ENCODE measurements at places on chromosomes 7 and 10. TPM values are rescaled to one million over a fixed set of nuclear protein-coding genes. Genes with fewer than 3 reads are reported as not detected.
A peak's percentile ranks its signal among the peaks of the same experiment; 100 is the strongest.

The HABP2 gene
- 1.6 TPM for total RNA-seq

The GAD2 gene
- not detected for total RNA-seq

The ZNF239 gene
- total RNA-seq = 2.3 TPM

DNA sequence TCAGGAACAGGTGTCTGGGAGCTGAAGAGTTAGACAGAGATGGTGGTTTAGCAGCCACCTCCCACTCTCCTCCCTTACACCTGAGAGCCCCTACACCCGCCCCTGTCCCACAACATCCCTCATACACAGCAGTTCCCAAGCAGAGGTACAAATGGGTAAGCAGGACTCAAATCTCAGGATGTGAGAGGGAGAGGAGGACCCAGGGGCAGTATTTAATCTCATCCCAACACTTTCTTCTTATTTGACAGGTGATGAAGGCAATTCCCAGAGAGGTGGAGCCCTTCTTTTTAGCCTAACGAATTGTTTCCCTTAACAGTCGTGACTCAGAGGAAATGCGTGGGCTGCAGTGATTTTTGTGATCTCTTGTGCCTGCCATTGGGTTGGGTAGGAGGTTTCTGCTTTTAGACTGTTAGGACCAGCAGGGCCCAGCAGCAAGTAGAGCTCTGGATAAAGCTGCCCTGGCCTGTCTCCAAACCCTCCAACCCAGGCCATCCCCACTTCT lies 191.3 kb downstream of the HECW1 start:
- H3K27ac ChIP-seq = no peak overlapping the region
- H3K4me1 ChIP-seq = no peaks in the 10 kb centered on the region
- H3K36me3 ChIP-seq = no peaks in the 10 kb centered on the region

- no peaks in the 10 kb centered on the region for H3K4me1 ChIP-seq
- H3K36me3 ChIP-seq = no peaks in the 10 kb centered on the region
- DNase-seq = no peak
- H3K27ac ChIP-seq = no peak overlapping the region
Measured at GRCh38 chr7:12957487-12957886, 270.1 kb downstream of the ARL4A start.

DNA sequence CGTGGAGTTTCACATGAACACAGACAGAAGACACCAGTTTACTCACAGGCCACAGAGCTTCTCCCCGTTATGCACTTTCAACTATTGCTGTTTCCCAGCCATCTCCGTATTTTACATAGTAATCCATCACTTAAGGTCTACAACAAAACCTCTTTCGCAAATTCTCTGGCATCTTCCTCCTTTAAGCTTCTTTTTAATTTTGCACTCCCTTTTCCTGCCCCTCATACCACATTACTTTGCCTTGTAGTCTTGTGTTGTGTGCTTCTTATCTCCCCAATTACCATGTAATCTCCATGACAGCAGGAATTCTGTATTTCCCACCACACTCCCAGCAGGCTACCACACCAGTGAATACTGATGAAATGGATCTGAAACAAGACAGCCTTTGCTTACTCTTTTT lies 87.3 kb downstream of the ODAD2 start:
- peaks cover 10% of the 10 kb centered on the region for H3K4me1 ChIP-seq
- H3K4me3 ChIP-seq = peak overlapping the region; percentile 42
- peak; percentile 87 for DNase-seq
- no peak overlapping the region for H3K27ac ChIP-seq

GRCh38 chr10:113953505-113954272 lies 90.0 kb upstream of the ADRB1 start:
- no peaks in the 10 kb centered on the region for H3K4me1 ChIP-seq
- no peak overlapping the region for H3K27ac ChIP-seq
- no peak overlapping the region for H3K4me3 ChIP-seq
- no peaks in the 10 kb centered on the region for H3K27me3 ChIP-seq
- no peak for DNase-seq

DNA sequence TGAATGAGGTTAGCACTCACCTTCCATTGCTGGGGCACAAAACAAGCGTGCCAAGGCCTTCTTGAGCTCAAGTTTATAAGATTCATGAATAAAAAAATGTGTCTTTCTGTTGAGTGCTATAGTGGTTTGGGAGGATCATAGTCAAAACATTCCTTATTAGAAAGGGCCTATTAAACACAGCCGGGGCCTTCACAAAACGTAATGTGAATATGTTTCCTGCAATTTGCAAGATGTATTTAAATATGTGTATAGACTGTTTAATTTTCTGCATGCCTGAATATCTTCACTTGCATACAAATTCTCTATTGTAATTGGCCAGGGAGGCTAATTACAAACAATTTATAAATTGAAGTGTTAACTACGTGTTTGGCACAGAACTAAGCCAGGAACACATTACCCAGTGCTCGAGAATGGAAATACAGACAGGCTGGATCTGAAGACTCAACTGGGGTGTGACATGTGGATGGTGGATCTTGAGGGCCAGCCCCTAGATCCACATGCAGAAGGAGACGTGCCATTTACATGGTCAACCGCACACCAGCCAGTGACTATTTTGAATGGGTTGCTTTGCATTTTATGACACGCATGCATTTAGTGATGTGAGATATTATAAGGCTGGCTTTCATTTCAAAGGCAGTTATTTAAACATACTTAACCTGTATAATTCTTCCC lies 31.3 kb downstream of the LYZL2 start:
- no peaks in the 10 kb centered on the region for H3K36me3 ChIP-seq
- no peaks in the 10 kb centered on the region for H3K27me3 ChIP-seq
- no peak overlapping the region for H3K4me3 ChIP-seq
- no peaks in the 10 kb centered on the region for H3K4me1 ChIP-seq

DNA sequence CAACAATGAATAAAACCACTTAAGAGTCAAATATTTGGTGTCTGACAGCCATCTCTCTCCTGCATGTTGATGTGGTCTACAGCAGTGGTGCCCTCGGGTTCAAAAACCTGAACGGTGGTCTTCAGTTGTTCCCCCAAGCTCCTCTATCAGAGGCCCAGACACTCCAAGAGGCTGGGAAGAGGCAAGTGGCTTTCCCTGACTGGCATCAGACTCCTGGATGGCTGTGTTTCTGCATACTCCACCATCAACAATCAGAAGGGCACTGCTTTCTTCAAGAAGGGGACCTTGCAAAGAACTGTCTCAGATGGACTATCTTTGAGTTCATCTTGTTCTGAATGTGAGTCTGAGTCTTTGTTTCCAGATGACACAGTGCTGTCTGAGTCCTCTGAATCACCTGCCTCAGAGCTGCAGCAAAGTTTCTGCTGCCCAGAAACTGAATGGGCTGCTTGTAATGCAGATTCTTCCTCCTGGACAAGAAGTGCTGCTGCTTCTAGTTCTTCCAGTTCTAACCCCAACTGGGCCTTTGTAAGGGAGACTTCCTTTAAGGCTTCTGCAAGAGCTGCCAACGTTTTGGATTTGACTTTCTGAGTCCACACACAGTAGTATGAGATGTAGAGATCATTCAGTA lies 5.9 kb upstream of the SGMS1 start:
- H3K4me1 ChIP-seq = no peaks in the 10 kb centered on the region
- H3K27ac ChIP-seq = no peak overlapping the region

DNA sequence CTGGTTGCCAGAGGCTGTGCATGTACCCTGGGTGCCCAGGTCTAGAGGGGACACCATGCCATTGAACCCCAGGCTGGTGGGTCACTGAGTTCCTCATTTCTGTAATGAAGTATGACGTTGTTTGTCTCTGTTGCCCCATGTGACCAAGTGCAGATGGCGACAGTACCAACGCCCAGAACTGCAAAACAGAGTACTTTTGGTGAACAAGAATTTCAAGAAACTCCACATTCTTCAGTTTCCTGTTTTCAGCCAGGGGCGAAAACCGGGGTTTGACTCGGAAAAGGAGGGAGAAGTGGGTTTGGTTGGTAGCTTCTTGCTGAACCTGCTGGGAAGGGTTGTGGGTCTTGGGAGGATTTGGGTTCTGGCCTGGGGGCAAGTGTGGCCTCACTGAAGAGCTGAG lies 18.2 kb downstream of the CYP17A1 start:
- peaks cover 2% of the 10 kb centered on the region for H3K36me3 ChIP-seq
- no peak overlapping the region for H3K4me3 ChIP-seq
- no peaks in the 10 kb centered on the region for H3K27me3 ChIP-seq
- H3K4me1 ChIP-seq = no peaks in the 10 kb centered on the region

DNA sequence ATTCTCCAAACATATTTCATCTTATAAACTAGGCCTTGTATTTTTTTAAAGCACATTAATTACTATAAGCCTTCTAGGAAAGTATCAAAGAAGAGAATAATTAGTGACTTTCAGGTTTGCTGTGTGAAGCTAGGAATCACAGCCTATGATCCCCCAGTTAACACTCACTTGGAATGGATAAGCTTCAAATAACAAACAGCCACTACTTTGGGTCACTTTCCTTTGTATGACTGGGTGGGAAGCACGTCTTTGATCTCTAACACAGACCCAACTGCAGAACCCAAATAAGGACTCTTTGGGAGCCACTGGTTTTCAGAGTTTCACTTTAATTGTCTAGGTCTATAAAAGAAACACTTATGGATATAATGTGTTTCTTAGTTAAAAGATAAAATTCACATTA lies 769.3 kb downstream of the MAGI2 start:
- H3K4me3 ChIP-seq = no peak overlapping the region
- H3K4me1 ChIP-seq = peaks cover 2% of the 10 kb centered on the region
- peak; percentile 48 for DNase-seq
- H3K36me3 ChIP-seq = no peaks in the 10 kb centered on the region
- H3K27me3 ChIP-seq = peaks cover 30% of the 10 kb centered on the region

DNA sequence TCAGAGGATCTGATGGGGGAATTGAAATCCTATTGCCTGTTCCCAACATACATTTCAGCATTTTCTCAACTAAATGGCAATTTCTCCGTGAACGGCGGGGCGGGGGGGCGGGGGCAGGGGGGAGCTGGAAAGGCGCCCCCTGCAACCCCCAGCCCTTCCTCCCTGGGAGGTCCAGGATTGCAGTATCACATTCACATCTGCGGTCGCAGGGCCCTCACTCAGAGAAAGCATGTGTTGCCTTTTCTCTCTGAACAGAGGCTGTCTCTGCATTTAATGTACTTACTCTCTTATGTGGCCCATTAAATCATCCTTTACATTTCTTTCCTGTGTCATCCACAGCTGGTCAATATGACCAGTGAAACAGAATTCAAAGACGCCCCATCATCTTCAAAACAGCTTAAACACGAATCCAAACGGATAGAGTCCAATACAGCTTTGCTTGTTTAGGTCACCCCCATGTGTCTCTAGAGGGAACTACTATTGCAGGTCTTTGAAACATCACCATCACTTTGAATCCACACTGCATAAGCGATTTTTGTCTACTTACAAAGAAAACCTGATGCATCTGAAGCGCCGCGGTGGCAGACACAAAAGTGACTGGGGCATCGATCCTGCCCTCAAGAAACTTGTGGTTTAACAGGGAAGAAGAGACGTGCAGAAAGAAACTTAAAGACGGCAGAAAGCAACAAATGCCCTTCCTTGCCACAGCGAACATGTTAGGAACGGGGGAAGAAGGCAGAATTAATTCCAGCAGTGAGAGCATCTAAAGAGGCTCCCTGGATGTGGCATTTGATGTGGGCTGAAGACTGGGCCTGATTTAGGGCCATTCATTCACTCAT lies 17.0 kb upstream of the ECHDC3 start:
- H3K4me3 ChIP-seq = no peak overlapping the region
- DNase-seq = no peak
- no peaks in the 10 kb centered on the region for H3K27me3 ChIP-seq
- no peaks in the 10 kb centered on the region for H3K4me1 ChIP-seq
- no peak overlapping the region for H3K27ac ChIP-seq
- no peaks in the 10 kb centered on the region for H3K36me3 ChIP-seq

GRCh38 chr7:130142654-130143333 lies 62.4 kb downstream of the TMEM209 start:
- no peak overlapping the region for H3K27ac ChIP-seq
- DNase-seq = no peak
- peaks cover 1% of the 10 kb centered on the region for H3K36me3 ChIP-seq
- no peaks in the 10 kb centered on the region for H3K27me3 ChIP-seq

GRCh38 chr10:124625831-124626238 lies 118.3 kb downstream of the FAM53B start:
- no peaks in the 10 kb centered on the region for H3K27me3 ChIP-seq
- H3K36me3 ChIP-seq = no peaks in the 10 kb centered on the region
- H3K4me3 ChIP-seq = no peak overlapping the region
- H3K27ac ChIP-seq = no peak overlapping the region

DNA sequence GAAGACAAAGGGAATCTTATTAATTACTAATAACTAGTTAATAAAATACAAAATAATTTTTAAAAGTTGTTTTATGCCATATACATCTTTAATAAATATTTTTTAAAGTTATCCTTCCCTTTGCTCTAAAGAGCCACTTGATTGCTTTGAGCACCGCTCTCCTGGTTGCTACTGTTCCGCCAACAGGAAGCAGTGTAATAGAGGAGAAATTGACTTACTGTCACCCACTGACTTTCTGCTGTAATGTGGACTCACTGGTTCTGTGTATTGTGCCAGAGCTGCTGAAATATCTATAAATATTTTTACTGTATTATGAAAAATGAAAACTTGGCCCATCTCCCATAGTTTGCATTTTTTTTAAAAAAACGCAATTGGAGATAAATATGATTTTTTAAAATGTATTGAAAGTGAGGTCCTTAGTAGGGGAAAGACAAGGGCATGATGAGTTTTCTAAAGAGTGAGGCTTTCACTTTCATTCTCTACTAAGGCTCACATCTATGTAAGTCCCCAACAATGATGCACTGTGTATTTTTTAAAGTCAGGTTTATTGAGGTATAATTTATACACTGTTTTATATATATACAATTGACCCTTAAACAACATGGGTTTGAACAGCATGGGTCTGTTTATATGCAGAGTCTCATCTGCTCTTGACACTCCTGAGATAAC lies 100.5 kb downstream of the NPY start:
- H3K4me1 ChIP-seq = no peaks in the 10 kb centered on the region
- H3K4me3 ChIP-seq = no peak overlapping the region
- no peak overlapping the region for H3K27ac ChIP-seq
- DNase-seq = no peak
- H3K27me3 ChIP-seq = no peaks in the 10 kb centered on the region
- no peaks in the 10 kb centered on the region for H3K36me3 ChIP-seq

DNA sequence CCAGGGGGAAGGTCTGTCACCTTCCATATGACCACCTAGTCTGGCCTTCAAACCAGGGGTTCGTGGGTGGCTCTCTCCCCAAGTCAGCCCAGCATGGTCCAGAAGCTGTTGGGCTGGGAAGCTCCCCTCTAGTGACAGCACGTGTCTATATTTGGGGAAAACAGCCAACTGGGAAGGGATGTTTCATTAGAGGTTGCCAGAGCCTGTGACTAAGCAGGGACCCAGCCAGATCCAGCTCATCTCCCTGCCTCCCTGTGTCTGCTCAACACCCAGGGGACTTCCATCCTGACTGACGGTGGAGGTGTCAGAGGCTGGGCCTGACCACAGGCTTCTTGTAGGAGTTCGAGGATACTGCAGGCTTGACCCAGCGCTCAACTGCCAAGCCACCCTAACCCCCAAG lies 10.5 kb downstream of the STYXL1 start:
- no peaks in the 10 kb centered on the region for H3K36me3 ChIP-seq
- no peaks in the 10 kb centered on the region for H3K27me3 ChIP-seq
- H3K27ac ChIP-seq = no peak overlapping the region

GRCh38 chr7:143300959-143301935 lies 13.1 kb downstream of the CASP2 start:
- no peak for DNase-seq
- H3K27ac ChIP-seq = no peak overlapping the region
- no peak overlapping the region for H3K4me3 ChIP-seq
